GM12878 (cell line): ENCODE measurements at places on chromosomes 4 and X. TPM values are rescaled to one million over a fixed set of nuclear protein-coding genes. Genes with fewer than 3 reads are reported as not detected.

GRCh38 chr4:184099535-184099966, 118.1 kb downstream of the ENPP6 start:
- DNase-seq = no peak

TMEM31 gene
- not detected in 2 replicates for polyA plus RNA-seq

DNA sequence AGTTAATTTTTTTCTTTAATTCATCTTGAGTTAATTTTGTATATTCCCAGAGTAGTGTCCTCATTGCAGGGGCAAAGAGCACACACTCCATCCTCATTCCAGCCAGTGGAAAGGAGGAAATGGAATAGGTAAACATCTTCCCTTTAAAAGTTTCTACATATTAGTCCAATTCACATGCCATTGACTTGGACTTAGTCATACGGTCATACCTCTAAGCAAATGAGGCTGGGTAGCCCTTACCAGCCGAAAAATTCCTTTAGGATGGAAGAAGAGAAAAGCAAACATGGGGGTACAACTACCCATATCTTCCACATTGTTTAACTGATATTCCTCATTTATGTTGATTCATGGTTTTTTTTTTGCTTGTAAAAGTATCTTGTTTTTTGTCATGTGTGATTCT, 37.4 kb upstream of the NDP start:
- DNase-seq = no peak

NHS gene
- polyA plus RNA-seq = not detected in 2 replicates

SLC2A9 gene
- polyA plus RNA-seq = 1.9 and 2.7 TPM in 2 replicates

DNA sequence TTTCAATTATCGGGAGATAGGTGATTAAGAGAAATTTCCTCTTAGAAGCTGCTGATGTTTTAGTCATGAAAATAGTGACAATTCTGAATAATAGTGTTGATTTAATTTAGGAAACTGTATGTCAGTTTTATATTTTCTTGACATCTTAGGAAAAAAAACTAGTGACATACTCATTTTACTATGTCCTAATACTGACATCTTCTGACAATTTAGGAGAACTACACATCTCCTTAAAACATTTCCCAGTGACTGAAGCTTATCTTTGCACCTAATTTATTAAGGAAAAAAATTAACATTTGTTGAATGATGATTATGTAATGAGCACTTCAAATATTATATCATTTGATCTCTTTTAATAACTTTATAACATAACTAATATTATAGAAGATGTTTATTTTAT, 42.0 kb upstream of the RBMXL3 start:
- no peak for DNase-seq

- no peak for DNase-seq
Measured at GRCh38 chr4:39792128-39792527, 94.2 kb downstream of the UBE2K start.

DNA sequence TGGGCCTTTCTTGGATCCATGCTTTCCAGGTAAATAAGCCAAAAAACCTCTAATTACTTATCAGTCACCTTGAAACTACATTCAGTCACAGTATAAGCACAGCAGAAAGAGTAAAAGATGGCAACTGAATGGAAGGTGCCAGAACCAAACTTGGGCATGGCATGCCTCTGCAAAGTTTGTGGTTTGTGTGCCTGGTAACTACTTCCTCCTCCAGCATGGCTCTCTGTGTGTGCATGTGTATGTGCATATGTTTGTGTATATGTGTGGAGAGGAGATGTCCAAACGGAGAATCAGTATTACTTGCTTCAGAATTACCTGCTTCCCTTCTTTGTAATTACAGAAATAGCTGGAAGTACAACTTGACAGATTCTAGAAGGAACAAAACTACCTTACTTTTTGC, 67.5 kb downstream of the AGTR2 start:
- DNase-seq = no peak

H2BW2 gene
- not detected in 2 replicates for polyA plus RNA-seq

GRCh38 chr4:2138846-2139500, 79.8 kb downstream of the NAT8L start:
- no peak for DNase-seq

DNA sequence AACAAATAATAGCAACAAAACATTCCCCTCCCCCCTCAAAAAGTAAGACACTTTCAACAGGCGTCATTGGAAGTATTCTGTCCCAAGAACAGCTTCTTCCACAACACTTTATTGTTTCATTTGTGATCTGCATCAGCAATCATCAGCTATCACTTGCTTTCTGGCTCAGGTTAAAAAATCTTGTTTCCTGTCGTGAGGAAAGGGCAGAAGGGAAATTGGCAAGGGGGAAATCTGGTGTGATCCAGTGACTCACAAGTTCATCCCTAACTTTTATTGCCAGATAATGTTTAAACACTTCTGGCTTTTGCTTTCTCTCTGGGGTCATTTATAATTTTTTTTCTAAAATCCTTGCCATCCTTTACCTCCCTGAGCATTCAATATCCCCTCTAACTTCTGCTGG, 247.4 kb upstream of the GIMD1 start:
- DNase-seq = no peak

GRCh38 chr4:73006286-73006990, 63.1 kb downstream of the COX18 start:
- no peak for DNase-seq

DNA sequence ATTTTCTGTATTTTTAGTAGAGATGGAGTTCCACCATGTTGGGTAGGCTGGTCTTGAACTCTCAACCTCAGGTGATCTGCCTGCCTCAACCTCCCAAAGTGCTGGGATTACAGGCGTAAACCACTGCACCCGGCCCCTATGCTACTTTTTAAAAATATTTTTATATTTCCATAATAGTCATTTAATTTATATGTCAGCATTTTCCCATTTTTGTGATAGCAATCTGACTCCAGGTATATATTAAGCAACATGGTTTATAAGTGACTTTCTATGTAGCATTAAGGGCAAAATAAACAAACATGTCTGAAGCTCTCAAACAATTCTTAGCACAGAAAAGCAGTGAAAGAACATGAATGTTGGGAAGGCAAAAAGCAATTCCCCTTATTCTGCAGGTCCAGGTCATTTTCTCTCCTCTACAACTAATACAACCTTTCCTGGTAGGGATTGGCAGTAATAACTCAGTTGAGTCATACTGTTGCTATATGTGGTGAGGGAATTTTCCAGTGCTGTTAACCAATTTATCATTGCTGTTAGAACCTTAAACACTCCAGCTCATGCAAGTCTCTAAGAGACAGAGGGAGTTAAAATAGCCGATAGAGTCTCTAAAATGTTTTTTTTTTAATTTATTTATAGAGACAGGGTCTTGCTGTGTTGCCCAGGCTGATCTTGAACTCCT, 24.0 kb downstream of the SMIM14 start:
- DNase-seq = no peak

DNA sequence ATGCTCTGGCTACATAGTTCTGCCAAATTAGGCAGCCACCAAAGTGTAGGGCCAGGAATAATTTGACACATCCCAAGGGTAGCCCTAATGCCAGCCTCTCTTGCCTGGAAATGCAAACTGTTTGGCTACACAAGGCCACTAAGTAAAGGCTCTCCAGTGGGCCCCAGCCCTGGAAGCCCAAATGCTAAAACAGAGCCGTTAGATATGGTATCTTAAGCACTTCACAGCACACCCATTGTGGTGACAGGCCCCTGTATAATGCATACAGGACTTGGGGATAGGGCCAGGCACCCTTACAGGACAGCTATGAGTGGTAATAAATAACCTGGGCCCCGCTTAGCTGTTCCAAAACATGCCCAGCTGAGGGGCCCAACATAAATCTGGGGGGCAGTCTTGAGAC, 623.9 kb downstream of the BCOR start:
- DNase-seq = no peak

DNA sequence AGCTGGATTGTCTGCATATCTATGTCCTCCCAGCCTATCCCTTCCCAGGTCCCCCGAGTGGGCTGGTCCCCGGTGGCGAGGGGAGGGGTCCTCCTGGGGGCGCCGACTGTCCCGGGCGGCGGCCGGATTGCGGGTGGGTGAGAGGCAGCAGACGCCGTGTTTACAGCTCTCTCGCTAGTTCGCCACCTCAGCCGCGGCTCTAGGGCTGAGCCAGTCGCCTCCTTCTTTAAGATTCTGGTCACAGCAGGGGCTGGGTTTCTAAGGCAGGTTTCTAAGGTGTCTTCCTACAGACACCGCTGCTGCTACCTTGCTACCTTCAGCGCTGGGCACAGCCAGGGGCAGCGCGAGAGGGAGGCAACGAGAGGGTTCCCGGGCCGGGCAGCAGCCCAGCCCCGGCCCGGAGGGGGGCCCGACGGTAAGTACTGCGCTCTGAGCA, 57.2 kb downstream of the FRMPD3 start:
- DNase-seq = no peak

DNA sequence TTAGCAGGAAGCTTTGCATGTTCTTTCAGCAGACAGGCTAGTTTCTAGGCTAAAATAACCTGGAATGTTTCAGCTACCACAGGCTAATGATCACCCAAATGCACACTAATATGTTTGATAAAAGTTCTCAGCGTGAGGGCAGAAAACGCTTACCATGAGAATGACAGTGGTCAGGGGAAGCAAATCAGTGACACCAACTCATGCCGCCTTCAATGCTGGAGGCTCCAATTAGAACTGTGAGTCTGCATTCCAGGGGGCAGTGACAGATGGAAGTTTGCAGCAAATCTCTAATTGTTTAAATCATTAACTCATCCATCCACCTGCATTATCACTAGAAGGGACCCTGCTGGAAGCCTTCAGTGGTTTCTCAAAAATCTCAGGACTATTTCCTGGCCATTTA, 43.2 kb downstream of the ANOS1 start:
- DNase-seq = no peak

GRCh38 chr4:170580651-170581050, 490.9 kb upstream of the AADAT start:
- no peak for DNase-seq

GRCh38 chr4:15893962-15894361, 44.6 kb downstream of the FGFBP1 start:
- DNase-seq = no peak

- DNase-seq = no peak
Measured at GRCh38 chrX:120262859-120263708, 12.5 kb downstream of the ZBTB33 start.

GRCh38 chr4:3320361-3321023, 27.7 kb downstream of the RGS12 start:
- DNase-seq = no peak

GRCh38 chr4:119643306-119644042, 14.9 kb upstream of the PDE5A start:
- DNase-seq = no peak

DNA sequence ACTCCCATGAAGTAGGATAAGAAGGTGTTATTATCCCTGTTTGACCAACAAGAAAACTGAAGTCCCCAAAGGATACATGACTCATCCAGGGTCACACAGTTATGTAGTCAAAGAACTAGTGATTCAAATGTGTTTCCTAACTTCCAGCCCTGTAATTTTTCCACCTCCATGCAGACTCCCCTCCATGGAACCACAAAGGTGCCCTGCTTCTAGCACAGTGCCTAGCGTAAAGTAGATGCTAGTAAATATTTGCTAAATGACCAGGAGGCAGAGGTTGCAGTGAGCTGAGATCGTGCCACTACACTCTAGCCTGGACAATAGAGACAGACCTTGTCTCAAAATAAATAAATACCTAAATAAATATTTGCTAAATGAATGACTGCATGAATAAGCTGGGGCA, 55.8 kb downstream of the FRMPD3 start:
- no peak for DNase-seq

GRCh38 chrX:56757327-56757726, 28.3 kb downstream of the NBDY start:
- no peak for DNase-seq

- DNase-seq = no peak
Measured at GRCh38 chrX:3448563-3448962, 102.1 kb upstream of the MXRA5 start.

DNA sequence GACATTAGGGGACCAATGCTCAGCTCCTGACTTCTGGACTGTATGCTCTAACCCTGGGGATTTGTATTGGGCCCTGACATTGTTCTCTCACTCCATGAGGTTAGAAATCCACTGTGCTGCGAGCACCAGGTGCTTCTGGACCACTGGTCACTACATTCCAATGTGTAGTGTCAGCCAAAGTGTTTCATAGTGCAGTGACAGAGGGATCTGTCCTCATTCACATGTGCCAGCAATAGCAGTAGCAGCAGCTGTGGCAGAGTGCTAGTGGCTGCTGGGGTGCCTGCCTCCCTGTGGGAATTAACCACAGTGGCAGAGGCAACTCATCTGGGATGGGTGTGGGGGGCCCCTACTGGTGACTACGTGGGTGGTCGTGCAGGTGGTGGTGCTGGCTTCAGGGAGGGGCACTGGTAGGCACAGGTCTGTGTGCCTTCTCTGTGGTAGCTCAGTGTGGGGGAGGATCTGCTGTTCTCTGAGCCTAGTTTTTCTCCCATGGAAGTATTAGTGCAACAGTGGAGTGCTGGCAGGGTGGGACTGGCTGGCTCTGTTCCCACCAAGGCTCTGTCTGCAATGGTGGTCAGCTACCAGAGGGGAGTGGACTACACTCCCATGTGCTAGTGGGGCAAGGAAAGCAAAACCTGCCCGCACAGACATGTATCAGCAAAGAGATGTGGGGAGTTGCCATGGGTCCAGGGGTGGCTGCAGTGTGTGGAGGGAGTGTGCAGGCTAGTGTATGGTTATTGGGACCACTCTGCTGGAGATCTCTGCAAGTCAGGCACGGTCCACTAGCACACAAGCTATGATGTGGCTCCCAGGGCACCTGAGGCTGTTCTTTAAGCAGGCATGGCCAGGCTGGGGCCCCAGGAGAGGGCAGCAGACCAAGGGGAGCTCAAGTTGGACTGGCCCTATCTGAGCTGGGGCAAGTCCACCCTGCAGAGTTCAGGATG, 78.5 kb downstream of the SCLT1 start:
- no peak for DNase-seq

DNA sequence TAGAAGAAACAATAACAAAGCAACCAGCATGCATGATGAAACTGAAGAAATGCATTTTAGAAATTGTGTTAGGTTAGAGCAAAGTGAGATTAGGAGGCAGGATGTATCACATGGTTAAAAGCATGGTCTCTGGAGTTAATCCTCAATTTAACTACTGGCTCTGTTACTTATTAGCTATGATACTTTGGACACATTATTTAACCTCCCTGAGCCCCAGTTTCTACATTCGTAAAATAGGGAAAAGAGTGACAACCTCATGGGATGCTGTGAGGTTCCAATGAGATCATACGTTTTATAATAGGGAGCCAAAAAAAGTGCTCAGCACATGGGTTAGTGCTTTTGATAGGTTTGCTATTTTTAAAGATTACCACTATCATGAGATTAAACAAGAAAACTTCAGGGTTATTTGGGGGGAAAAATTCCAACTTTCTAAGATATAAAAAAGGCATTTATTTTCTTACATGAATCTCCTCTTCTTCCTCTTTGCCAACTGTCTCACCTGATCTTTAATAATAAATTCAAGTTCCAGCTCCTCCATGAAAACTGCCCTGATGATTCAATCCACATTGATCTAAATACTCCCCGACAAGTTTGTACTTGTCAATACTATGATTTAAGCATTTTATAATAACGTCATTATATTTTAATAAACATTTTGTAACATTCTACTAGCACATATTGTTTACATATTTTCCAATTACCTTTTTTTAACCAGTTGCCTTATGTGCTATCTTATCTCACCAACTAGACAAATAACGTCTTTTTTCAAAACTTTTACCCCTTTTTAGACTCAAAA, 4.6 kb downstream of the SEC31A start:
- no peak for DNase-seq

ATOH1 gene
- not detected in 2 replicates for polyA plus RNA-seq

F8A2 gene
- polyA plus RNA-seq = not detected in 2 replicates

- peak; percentile 5 for DNase-seq
Measured at GRCh38 chrX:30504309-30504708, 73.3 kb downstream of the TASL start.

GRCh38 chr4:118869808-118870342, 18.8 kb upstream of the SYNPO2 start:
- DNase-seq = no peak

GAGE13 gene
- polyA plus RNA-seq = not detected in 2 replicates

SUPT20HL1 gene
- not detected in 2 replicates for polyA plus RNA-seq
